ENCODE measurements at places on chromosomes 6 and 20. TPM values are rescaled to one million over a fixed set of nuclear protein-coding genes. Genes with fewer than 3 reads are reported as not detected.

Gene MRPL14
- total RNA-seq = 44.1 TPM

Gene TRIM26
- 27.8 TPM for total RNA-seq

Gene LY6G5B
- 0.67 TPM for total RNA-seq

Gene RBBP8NL
- not detected for total RNA-seq

Gene ZC2HC1B
- not detected for total RNA-seq

GRCh38 chr20:36521526-36521925 is 19.8 kb upstream of the MYL9 start:
- peaks cover 61% of the 10 kb centered on the region for H3K36me3 ChIP-seq
- DNase-seq = no peak
- H3K27ac ChIP-seq = no peak overlapping the region
- H3K4me1 ChIP-seq = no peaks in the 10 kb centered on the region
- no peaks in the 10 kb centered on the region for H3K27me3 ChIP-seq
- no peak overlapping the region for H3K4me3 ChIP-seq

GRCh38 chr6:97292671-97293070 is 9.7 kb upstream of the MMS22L start:
- no peaks in the 10 kb centered on the region for H3K4me1 ChIP-seq
- no peaks in the 10 kb centered on the region for H3K36me3 ChIP-seq
- H3K27me3 ChIP-seq = no peaks in the 10 kb centered on the region
- no peak overlapping the region for H3K27ac ChIP-seq

- no peak within 1 kb of the TSS for H3K27ac ChIP-seq
- DNase-seq = no peak
- no peaks in the 10 kb centered on the region for H3K4me1 ChIP-seq
- no peaks in the 10 kb centered on the region for H3K36me3 ChIP-seq
- H3K4me3 ChIP-seq = peak within 1 kb of the TSS; percentile 14
Observed at GRCh38 chr20:62219992-62220665, at the start of gene HRH3. HRH3 (minus strand) TSS chr20:62220278; CDS start chr20:62219970, 308 bp downstream.

DNA sequence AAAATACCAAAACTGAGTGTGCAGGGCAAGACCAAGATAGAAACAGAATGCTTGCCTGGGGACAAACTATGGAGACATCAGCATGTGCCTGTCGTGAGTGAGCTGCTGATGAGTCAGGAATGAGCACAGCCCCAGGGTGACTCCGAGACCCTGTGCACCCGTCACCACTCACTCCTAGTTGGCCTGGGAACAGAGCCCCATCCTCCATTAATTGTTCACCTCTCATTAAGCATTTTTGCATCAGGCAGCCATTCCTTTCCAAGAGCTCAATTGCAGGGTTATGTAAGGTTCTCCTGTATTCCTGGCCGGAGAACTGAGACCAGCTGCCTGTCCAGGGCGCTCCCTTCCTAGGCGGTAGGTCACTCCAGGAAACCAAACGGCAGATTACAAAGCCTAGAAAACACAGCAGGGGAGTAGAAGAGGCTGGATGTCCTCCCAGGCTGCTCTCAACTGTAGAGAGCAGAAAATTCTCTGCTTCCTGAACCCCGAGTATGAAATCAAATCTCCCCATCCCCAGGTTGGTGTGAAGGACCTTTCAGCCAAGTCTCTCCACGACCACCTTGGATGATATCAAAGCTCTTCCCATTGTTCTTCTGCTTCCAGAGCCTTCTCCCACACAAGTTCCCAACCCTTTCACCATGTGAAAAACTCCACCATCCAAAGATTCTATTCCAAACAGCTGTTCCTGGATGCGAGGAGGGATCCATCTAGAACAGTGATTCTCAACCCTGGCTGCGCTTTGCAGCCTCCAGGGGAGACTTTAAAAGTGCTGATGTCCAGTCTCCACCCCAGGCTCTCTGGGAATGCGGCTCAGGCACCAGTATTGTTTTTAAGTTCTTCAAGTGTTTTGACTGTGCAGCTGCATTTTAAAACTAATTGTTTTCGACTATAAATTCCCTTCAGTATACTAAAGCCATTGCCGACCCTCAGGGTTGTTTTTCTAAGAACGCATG is 532.6 kb upstream of the JARID2 start:
- H3K4me3 ChIP-seq = no peak overlapping the region
- no peaks in the 10 kb centered on the region for H3K36me3 ChIP-seq
- H3K27ac ChIP-seq = peak overlapping the region; percentile 45
- no peaks in the 10 kb centered on the region for H3K27me3 ChIP-seq
- peak; percentile 75 for DNase-seq

DNA sequence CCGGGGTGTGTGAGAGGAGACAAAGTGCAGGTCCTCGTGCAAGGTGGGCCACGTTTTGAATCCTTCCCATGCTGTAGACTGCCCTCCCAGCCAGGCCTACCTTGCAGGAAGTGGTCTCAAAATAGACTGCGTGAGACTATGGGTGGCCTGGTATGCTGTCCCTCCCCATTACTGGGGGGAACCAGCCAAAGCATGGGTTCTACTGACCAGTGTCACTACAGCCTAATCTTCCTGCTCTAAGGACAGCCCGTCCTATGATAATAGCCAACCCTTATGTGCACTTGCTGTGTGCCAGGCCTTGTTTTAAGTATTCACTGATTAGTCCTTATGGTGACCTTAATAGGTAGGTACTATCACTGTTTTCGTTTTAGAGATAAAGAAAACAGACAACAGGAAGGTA is 38.0 kb downstream of the FOXP4 start:
- H3K4me3 ChIP-seq = no peak overlapping the region
- DNase-seq = no peak
- peak overlapping the region; percentile 49 for H3K27ac ChIP-seq
- H3K4me1 ChIP-seq = no peaks in the 10 kb centered on the region

DNA sequence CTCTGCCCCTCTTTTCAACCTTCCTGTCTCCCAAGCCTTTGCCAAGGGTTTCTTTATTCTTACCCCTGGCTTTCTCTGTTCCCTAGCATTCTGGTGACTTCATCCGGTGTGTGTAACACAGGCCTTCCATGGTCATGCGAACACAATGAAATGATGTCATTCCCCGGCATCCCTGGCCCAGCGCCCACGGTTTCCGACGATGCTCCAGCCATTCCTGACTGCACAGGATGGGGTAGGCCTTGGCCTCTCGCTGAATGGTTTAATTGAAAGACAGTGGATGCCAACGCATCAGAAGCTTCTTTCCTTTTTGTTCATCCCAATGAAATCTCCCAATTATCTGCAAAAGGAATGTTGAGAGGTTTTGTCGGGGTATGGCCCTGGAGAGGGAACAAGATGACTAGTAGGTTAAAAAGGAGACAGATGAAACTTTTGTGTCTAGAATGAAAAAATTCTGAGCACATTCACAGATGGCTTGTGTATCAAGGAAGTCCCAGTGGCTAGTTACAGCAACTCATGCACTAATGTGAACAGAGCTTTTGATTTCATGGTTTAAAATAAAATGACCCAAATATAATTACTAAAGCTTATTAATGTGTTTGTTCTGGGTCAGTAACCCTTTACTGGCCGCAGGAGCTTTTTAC is 655.0 kb downstream of the QKI start:
- H3K4me1 ChIP-seq = peaks cover 4% of the 10 kb centered on the region
- no peak overlapping the region for H3K4me3 ChIP-seq
- H3K27ac ChIP-seq = peak overlapping the region; percentile 37
- no peaks in the 10 kb centered on the region for H3K27me3 ChIP-seq
- no peaks in the 10 kb centered on the region for H3K36me3 ChIP-seq

All from right atrium auricular region (tissue), 2 donors.